ENCODE measurements at places on chromosomes 13 and 19.

DNA sequence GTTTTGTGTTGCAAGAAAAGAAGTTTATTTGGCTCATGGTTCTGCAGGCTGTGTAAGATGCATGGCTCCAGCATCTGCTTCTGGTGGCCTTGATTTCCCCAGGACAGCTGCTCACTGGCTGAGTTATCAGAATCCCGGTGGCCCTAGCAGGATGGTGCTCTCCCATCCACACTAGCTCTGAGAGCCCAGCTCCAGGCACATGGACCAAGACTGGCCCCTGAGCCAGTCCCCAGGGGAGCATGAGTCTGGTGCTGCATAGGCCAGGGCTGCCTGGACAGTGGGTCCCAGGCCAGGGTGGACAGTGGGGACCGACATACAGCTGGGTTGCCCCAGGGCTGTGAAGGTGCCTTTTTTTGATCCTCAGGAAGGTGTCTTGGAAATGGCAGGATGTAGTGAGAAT, 10.4 kb downstream of the ADGRE2 start:
- DNase-seq: peak; percentile 55

DNA sequence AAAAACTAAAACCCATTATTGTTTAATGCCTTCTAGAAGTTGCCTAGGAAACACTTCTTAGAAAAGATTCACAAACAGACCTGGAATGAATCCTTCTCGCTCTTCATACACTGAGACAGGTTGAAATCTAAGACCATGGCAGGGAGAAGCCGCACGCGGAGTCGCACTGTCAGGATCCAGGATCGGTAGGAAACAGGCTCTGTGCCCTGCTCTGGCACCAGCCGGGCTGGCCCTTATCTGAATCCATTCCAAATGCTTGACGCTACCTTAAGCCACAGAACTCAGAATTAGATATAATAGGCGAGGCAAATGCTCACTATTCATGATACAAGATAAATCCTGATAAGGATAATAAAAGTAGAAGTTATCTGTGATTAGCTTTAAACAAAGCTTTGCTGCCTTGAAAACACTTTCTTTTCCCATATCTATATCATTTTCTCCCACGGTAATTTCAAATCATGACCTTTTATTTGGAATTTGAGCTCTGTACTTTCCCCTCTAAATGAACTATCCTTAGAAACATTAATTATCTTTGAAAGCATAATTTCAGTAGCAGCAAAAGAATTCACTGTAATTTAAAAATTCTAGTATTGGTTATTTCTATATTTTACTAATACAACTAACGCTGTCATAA, 385.6 kb downstream of the IRS2 start:
- DNase-seq: no peak

DNA sequence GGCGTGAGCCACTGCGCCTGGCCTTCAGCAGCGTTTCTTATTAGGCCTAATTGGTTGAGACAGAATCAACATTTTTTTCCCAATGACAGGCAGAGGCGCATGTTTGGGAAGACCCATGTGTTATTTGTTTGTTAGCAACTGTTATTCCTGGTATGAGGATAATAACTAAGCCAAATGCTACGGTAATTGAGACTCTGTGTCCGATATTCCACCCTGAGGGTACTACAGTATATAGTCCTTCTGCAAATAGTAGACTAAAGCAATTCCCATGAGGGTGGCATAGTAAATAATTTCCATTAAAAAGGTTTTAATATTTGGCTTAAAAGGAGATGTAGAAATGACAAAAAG, 18.4 kb upstream of the CCL25 start:
- DNase-seq: no peak

- DNase-seq: peak; percentile 81
These were observed at the start of gene IGLON5 for GRCh38 chr19:51311351-51312257. Gene IGLON5 (plus strand): TSS chr19:51311644. CDS start chr19:51311848, 204 bp downstream.

- DNase-seq: peak; percentile 80
These were observed at the start of gene SHFL for GRCh38 chr19:10085641-10086590. Gene SHFL (plus strand): TSS chr19:10086317. CDS start chr19:10086428, 111 bp downstream.

DNA sequence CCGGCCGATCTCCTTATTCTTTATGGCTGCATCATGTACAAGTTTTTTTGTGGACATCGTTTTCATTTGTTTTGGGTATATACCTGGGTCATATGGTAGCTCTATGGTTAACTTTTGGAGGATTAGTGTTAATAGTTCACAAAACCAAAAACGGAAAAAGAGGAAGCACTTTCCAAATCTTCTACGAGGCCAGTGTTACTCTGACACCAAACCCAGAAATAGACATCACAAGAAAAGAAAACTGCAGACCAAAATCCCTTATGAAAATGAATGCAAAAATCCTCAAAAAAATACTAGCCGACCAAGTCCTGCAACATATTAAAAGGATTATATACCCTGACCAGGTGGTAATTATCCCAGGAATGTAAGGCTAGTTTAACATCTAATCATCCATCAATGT, 29.8 kb downstream of the ADGRE2 start:
- DNase-seq: no peak

DNA sequence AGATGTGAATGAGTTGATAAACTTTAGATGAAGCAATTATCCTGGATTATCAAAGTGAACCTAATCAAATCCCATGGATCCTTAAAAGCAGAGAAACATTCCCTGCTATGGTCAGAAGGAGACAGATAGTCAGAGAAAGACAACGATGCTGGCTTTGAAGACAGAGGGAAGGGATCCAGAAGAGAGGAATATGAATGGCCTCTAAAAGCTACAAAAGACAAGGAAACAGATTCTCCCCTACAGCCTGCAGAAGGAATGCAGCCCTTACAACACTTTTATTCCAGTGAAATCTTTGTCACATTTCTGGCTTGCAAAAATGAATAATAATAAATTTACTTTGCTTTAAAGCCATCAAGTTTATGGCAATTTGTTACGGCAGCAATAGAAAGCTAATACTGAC, 1164.2 kb downstream of the PCDH17 start:
- DNase-seq: no peak

GRCh38 chr19:2627319-2627829, 75.1 kb downstream of the GNG7 start:
- peak; percentile 91 for DNase-seq

DNA sequence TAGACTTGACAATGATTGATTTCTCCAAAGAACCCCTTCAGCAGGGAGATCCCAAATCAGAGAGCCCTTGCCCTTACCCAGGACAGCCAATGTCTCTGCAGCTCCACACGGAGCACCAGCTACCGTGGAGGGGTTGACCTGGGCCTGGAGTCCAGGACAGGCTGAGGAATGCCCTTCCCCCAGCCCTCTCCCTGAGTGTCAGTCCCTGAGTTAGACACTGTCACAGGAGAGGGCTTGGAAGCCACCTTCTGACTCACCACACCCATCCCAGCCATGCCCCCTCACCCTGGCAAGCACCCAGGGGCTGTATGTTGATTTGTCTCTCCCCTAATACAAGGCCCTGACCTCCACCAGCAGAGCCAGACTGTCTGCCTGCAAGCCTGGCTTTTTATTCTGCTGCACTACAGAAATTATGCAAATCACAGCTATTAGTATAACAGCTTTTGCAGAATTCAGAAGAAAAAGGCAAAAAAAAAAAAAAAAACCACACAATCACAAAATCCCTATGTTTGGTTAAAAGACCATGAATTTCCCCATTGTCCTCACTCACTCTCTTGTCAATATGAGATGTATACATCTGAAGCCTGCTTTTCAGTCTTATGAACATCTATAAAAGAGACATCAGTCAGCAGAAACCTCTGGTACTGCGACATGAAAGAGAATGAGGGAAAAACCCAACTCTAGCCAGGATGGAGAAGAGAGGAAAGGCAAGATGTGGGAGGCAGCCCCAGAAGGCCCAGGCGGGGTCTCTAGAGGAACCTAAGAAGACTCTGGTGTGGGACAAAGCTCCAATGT, 240.7 kb downstream of the UQCRFS1 start:
- no peak for DNase-seq

GRCh38 chr13:50594276-50595051, 249.0 kb downstream of the DLEU7 start:
- DNase-seq: peak; percentile 47

GRCh38 chr13:98686270-98686669, 66.2 kb downstream of the SLC15A1 start:
- peak; percentile 88 for DNase-seq

GRCh38 chr19:3837922-3838321, 30.9 kb downstream of the ZFR2 start:
- DNase-seq: no peak

DNA sequence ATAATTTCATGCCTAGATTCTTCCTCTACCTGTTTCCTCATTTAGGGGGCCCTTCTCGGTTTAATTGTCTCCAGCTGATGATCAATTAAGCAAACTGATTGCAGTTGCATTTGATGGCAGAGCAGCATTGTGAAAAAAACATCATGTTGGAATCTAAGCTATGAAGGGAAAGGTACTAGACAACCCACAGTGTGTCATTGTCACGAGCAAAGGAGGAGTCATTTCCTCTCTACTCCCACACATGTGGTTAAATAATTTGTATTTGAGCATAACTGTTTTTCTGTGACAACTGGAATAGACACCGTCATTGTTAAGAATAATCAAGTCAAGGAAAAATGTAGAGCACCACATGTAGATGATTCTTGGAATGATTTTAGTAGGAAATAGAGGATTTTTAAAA, 240.3 kb downstream of the DCT start:
- DNase-seq: no peak

GRCh38 chr19:40981591-40981990, 9.5 kb upstream of the CYP2B6 start:
- DNase-seq: no peak

GRCh38 chr13:49308097-49308875, 60.6 kb downstream of the CDADC1 start:
- DNase-seq: peak; percentile 88

GRCh38 chr13:50691681-50692263, 151.7 kb downstream of the DLEU7 start:
- DNase-seq: peak; percentile 70

DNA sequence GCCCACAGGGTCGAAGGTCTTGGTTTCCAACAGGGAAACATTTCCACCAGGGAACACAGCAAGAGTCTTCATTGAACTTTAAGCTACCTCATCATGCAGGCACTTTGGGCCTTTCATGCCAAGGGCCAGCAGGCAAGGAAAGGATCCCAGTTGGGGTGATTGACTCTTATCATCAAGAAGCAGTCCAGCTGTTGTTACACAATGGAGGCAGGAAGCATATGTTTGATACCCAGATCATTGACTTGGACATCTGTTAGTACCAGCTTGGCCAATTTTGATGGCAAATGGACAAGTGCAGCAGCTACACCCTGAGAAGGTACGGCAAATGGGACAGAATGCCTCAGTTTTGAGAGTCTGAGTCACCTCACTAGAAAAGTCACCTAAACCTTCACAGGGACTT, 10.9 kb upstream of the RCBTB1 start:
- no peak for DNase-seq

DNA sequence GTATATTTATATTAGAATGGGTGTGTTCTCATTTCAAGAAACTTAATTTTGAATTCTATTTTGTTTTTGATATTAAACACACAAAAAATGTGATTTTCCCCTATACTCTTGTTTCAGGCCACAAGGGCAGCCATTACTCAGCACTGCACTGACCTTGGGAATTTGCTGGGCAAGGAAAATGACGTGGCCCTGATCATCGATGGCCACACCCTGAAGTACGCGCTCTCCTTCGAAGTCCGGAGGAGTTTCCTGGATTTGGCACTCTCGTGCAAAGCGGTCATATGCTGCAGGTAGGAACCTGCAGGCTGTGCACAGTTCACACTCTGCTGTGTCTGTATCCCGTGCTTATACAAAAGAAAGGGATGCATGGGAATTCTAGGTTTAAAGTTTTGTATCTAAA, 327.3 kb downstream of the ATP8A2 start:
- DNase-seq: no peak

- no peak for DNase-seq
These were observed 17.2 kb downstream of the FXYD5 start for GRCh38 chr19:35171730-35172129.

DNA sequence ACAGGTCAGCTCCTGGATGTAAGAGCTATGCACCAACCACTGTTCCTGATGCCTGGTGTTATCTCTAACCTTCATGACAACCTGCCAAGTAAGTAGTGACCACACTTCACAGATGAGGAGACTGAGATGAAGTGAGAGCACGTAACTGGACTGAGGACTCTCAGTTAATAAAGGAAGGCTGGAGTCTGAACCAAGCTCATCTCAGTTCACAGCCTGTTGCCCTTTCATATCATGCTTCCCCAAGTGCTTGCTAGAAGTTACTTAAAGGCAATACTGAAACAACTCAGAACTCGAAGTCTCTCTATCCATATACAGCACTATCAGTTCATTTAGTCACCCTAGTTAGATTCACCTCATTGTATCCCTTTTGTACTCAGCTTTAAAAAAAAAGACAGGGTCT, 119.7 kb downstream of the ABCC4 start:
- DNase-seq: no peak

GRCh38 chr19:3963458-3964255, 7.2 kb downstream of the DAPK3 start:
- DNase-seq: no peak

DNA sequence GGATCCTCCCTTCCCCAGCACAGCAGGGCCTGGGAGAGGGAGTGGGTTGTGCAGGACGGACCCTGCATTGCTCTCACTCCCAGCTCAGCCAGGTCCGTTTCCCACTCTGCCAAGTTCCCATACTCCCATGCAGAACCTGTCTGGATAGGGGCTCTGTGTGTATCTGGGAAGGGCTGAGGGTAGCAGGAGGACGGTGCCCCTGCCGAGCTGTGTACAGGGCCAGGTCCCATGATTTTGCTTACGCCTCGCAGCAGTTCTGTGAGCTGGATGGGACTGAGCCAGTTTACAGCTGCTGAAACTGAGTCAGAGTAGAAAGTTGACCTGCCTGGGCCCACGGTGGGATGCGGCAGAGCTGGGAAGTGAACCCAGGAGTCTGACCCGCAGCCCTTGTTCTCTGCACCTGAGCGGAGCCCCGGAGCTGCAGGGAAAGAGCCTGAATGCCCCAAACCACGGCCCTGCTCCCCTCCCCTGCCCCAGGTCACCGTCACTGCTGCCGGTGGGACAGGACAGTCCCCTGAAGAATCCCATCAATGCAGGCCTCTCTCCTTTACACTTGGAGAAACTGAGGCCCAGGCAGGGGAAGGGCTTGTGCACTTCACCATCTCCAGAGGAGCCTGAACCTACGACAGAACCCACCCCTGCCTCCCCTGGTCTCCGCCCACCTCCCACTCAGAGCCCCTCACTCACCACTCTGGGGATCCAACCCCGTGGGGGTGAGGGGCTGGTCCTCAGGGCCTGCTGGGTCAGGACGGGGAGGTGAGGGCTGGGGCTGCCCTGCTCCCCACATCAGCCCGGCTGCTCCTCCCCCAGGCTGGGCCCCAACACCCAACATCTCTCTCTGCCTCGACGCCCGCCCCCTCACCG, 3.5 kb downstream of the LILRB5 start:
- DNase-seq: no peak

- DNase-seq: no peak
These were observed 89.9 kb downstream of the COL4A2 start for GRCh38 chr13:110396913-110397381.

- no peak for DNase-seq
These were observed 40.7 kb downstream of the FGF14 start for GRCh38 chr13:102361113-102361512.

GRCh38 chr19:1474765-1475351, 4.2 kb downstream of the C19orf25 start:
- peak; percentile 74 for DNase-seq

- no peak for DNase-seq
These were observed 5.1 kb downstream of the TMEM86B start for GRCh38 chr19:55223291-55224037.

All from kidney (tissue), 22 donors.